ENCODE measurements at places on chromosomes 6 and 20.

DNA sequence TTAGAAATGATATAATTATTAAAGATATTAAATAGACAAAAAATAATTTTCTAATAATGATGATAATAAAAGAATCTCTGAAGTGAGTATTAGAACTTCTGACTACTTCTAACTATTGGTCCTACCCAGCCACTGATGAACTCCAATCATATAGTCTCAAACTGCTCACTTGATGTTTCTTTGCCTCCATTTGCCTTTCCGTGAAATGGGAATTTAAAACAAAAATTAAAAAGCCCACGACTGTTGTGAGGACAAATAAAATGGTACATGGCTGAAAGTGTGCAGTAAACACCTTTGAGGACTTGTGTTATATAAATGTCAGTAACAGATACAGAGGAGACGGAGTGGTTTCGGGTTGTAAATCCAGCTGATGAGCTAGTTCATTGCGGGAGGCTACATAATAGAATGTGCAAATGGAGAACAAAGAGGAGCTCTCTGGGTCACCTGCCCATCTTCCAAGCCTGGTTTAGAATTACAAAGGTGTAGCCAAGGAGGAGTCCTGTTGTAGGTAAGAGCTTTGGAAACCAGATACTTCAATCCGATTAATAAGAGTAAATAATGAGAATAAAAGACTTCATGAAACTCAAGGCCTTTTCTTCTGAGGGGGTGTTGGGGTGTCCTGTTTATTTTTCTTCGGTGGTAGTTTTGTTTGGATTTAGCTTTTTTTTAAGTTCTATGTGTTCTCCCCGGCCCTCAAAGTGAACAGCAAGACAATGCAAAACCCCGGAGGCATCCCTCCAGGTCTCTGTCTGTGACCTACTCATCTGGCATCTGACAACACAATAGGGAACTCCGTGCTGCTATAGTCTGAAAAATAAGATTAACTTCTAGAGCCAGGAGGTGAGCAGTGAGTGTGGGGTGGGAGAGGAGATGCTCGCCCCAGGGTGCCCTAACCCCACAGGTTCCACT, 4.4 kb upstream of the PXDC1 start:
- no peak for DNase-seq

DNA sequence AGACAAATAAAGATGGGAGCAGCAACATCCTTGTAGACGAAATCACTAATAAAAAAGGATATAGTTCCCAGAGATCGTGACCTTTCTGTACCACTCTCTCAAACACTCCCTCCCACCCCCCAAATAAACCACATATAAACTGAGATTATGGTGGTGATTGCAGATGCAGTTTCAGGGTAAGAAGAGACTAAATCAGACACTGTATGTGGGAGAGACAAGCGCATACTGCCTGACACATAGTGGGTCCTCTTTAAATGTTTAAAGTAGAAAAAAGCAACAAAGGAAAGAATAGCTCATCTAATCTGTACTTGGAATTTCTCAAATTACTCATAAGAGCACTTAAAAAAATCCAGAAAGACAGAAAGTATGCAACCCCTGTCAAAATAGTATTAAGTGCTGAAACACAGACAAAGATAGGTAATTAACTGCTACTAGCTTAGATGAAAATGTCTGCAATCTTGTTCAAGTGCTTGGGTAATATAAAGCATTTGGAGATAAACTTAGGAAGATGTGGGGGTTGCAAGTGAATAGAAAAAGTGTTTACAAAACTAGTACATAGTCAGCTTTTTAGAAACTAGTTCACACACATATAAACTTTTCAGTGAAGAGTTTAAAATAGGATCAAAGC, 151.6 kb downstream of the BACH2 start:
- no peak for DNase-seq

- DNase-seq = no peak
These were observed 49.6 kb downstream of the MOCS1 start for GRCh38 chr6:39884696-39885095.

- no peak for DNase-seq
These were observed 109.0 kb upstream of the FLRT3 start for GRCh38 chr20:14446446-14446845.

DNA sequence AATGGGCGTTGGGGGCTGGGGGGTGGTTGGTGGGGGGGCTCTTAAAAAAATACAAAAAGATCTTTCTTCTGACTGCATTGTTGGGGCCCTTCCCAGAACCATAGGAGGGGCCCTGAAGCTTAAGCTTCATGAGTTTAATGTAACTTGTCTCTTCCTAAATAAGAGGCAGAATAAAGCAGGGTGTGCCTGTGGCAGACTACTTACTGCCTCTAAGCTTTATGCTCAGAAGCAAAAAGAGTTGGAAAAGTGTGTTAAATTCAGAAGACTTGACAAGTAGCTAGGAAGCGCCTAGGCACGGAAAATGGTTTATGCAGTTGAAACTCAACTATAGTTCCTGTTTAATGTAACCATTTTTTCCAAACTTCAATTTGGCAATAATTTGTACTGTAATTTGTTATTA, 44.5 kb downstream of the TIAM2 start:
- DNase-seq = no peak

- DNase-seq = no peak
These were observed 40.0 kb upstream of the MBOAT1 start for GRCh38 chr6:20252311-20252710.

Measured in A549 (cell line).